Panc1 (cell line): ENCODE measurements at places on chromosomes 16 and 17.

GRCh38 chr16:78596996-78597422, 497.6 kb downstream of the WWOX start:
- no peak for DNase-seq

DNA sequence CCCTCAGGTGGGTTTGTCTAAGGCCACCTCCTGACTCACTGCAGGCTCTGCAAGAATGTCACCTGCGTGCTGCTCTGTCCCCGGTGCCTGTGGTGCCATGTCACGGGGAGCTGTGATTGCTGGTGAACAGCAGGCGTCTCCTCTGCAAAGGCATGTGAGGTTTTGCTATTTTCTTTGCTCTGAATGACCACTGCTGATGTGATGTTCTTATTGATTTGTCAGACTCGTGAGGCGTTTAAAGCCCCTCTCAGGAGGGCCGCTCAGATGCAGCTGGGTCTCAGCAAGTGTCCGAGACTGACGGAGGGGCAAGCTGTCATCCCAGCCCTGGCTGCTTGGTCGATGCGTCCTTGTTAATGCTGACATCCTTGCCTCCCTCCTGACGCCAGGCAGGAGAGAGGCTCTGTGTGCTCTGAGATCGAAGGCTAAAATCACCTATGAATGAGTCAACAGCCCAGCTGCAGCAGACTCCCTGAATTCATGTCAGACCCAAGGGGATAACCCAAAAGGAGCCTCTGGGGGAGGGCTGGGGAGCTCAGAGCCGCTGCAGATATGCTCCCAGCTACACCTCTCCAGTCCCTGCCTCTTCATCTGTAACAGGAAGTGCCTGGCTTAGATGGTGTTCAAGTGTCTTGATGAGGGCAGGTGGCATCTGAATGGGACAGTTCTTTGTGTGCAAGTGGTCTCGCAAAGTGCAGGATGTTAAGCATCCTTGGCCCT, 11.8 kb upstream of the PEMT start:
- no peak for DNase-seq

DNA sequence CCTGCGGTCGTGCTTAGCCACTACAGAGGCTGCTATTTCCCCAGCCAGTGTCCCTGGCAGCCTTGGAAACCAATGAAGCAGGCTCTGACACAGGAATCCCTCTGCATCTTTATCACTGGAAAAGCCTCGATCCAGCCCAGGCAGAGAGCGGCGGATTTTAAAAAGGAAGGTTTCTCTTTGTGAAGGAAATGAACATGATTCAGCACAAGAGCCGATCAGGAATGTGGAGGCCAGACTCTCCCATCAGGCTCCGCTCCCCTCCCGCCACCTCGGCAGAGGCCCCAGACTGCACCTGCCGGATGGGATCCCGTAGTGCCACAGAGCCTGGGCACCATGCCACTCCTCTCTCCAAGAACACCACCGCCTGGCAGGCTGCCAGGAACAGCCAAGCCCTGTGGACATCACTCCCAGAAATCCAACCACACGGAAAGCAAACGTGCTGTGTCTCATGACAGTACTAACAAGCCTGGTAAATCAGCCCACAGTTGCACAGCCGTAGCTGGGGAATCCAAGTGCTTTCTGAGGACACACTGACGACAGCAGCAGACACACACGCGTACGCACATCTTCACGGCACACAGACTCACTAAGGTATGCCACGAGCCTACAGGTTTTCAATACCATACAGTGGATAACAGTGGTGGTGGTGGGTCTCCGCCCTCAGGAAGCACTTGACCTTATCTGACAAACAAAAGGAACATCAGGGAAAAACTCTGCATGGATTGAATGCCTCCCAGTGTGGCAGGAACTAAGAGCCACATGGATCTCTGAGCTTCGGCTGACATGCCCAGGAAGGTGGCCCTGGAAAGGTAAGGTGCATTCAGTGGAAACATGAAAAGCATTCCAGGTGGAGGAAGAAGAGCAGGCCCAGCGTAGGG, 5.4 kb downstream of the LRRC75A start:
- no peak for DNase-seq

GRCh38 chr16:12781777-12782176, 21.9 kb downstream of the CPPED1 start:
- DNase-seq, result no peak

- no peak for DNase-seq
Measured at GRCh38 chr17:78314683-78315354, 45.1 kb downstream of the SOCS3 start.

DNA sequence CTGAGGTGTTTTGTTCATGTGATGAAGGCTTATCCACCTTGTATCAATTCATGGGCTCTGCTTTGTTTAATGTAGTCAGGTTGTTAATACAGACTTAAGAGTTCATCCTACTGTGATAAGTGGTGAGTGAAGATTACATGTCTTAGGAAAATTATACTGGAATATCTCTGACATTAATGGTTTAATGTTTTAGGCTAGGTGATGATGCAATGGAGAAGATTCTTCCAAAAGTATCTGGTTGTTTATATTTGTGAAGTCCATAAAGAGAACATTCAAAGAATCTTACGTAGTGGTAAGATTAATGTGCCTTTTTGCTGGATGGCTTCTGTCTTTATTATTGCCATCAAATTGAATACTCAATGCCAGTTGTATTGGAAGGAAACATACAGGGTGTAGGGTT, 236.4 kb downstream of the BCAS3 start:
- no peak for DNase-seq

- DNase-seq, result no peak
Measured at GRCh38 chr17:45190503-45191255, 29.0 kb downstream of the HEXIM2 start.

DNA sequence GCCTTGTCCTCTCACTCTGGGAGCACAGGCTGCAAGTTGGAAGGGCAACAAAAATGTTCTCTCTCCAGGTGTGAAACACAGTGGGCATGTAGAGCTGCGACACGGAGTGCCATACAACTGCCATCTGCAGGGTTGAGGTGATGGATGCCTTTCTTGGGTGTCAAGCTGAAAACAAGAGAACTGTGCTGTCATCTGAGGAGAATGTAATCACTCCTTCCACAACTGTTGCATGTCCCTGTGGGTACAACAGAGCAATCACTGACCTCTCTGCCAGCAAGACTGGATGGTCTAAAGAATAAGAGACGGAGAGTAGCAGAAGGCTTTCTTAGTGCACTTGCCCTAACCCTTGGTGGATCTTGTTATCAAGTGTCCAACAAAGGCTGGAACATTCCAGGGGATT, 29.2 kb downstream of the SLFN11 start:
- no peak for DNase-seq

- DNase-seq, result no peak
Measured at GRCh38 chr17:74334393-74335039, 8.5 kb downstream of the KIF19 start.

DNA sequence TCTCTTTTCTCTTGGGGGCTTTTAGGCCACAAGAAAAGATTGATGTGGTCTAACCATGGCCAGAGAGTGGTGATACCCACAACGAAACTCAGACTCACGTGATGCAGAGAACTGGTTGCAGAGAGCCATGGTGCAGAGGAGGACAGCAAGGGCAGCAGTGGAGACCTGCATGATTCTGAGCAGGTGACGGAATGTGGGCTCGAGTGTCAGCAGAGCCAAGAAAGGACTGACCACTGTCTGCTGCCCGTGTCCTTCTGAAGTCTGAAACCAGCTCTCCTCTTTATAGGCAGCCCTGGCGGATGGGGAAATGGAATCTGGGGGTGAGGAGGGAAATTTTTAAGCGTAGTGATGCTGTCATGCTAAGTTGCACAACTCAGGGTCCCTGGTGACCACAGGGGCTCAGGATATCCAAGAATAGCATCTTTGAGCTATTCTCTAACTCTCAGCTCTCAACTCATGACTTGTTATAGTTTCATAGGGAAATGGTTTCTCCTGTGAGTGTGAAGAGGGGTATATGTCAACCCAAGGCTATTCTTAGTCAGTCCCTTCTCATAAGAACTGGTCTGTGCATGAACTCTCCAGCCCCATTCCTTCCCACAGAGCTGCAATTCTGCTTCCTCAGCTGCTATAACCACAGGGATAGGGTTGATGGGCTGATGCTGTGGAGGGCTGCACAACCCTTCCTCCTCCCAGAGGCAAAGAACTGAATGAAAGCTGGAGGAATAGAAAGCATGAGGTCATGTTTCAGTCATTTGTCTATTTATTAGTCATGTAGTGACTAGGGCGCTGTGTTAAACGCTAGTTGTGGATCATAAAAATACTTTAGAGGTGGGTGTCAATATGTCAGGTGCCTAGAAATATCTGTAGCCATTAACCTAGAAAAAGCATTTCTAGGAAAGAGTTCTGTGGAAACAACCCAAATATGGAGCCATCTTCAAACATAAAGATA, at the start of gene CCL3:
Gene CCL3, minus strand, starts transcription at position 256 of the 949 bp plus-strand sequence. Its CDS starts 85 bp downstream, at position 171.
- DNase-seq, result no peak

DNA sequence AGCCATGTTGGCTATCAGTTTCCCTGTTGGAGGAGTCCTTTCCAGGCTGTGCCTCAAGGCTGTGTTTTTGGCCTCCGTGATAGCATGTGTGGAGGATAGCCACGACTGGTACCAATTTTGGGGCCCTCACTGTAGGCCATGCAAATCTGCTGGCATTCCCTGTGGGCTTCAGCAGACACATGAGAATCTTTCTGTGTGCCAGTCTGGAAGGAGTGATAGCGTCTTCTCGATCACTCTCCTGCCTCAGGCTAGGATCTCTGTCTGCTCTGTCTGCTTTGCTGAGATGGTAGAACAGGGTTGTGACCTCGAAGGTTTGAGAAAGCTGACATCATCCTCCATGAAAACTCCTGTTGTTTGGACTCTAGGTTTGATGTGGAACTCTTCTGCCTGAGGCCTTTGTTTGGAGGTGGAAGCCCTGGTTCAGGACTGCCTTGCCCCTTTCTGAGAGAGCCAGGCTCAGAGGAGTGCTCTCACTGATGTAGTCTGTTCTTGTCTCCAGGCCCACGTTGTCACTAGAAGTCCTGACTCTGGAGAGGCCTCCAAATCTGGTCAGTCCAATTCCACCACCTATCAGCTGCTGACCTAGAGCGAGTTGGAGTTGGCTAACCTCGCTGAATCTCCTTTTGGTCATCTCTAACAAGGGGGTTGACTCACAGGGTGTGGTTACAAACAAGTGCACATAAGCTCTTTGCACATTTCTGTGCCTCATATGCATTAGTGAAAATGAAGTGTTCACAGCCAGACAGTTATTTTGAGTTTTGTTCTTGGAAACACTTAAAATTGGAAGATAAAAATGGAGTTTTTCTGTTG, 12.1 kb upstream of the EDC4 start:
- DNase-seq, result no peak

GRCh38 chr17:76968707-76969597, 100.7 kb downstream of the MGAT5B start:
- DNase-seq, result no peak

DNA sequence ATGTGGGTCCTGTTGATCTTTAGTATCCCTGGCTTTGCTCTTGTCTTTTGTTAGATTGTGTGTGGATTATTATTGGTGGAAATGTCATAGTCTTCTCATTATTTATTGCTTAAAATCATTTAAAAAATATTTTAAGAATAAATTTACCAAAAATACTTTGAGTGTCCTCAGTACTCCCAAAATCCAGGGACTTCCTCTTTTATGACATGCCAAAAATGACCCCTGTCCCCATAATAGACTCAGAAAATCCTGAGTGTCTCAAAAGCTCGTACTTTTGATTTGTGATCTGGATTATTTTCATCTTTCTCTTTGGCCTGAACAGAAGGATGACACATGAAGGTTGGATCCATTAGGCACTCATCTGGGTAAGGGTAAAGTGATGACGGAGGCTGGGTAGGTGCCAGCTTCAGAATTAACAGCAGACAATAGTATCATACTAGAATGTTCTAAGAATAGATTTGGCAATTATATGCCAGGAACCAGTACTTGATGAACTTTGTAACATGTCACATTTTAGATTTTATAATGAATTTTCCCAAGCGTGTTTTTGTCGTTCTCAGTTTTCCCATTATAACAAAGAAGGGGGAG, 602.2 kb upstream of the CDH8 start:
- no peak for DNase-seq

- DNase-seq, result no peak
Measured at GRCh38 chr17:64575431-64575830, 68.7 kb downstream of the CEP95 start.

DNA sequence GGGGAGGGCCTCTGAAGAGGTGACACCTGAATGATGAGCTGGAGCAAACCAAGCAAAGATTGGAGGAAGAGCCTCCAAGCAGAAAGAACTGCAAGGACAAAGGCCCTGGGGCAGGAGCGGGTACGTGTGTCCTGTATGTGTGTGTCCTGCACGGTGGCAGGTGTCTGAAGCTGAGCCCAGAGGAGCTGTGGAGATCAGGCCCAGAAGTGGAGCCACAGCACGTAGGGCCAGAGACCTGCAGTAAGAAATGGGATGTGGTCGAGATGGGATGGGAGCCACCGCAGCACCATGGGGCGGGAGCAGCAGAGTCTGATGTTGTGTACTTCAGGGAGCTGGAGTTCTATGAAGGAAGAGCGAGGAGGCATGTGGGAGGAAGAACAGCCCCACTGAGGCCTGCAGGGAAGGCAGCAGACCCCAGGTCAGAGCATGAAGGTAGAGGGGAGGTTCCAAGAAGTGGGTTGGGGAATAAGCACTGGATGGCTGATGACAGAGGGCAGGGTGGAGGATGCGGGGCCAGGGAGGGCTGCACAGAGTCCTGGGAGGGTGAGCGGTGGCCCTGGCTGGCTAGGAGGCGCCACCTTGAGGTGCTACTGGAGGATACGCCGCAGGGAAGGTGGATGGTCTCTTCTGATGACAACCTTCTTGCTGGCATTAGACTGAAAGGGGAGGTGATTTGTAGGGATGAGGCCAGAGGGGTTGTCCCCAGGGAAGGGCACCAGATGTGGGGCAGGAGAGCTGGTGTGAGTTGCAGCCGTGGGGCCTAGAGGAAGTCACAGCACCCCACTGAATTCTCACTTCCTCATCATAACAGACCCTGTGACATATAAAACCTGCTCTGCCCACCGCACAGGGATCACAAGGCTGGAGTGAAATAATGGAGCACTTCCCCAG, 10.6 kb upstream of the CETP start:
- no peak for DNase-seq

DNA sequence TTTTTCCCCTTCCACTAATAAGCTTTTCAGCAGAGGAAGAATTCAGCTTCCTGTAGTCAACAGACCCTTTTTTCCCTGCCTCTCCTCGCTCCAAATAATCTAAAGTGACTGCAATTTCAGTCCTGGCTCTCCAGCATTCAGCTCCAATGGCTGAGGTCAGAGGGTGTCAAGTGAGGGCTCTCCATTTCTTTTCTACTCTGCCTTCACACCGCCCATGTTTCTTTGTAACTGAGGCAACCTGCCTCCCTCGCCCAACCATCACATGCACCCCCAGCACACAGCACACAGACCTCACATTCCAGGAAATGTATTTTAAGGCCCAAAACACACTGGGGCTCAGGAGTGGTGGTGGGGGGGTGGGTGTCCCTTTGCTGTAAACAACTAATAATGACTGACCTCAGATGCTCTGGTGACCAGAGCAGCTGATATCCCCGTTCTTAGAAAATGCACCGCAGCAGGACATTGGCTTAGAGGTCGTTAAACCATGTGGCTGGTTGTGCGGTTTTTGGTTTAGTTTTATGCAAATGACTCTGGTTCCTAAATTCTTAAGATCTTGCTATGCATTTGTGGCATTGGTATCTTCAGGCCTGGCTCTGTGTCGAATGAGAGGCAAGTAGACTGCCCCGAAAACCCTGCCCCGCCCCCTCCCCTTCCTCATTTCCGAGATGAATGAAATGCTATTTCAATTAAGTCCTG, 203.6 kb downstream of the ZFHX3 start:
- DNase-seq, result no peak
